Tibial nerve (tissue), 4 donors: ENCODE measurements at places on chromosomes 2 and 18.

DNA sequence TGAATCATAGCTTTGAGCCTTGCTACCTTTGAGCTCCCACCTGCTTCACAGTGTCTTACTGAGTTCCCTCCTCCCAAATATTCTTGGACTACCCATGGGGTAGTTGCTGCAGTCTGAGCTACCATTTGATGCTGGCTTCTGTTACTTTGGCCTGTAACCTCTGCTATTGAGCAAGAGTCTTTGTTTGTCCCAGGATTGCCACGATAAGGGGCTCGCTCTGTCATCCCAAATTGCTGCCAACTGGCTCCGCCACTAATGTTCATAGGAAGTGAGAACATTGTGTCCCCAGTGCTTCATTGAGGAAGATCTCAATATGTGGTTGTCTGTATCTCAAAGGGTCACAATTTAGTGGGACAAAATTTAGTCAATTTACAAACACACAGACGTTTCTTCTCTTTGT is 103.8 kb downstream of the TRIM43 start:
- peak; percentile 44 for DNase-seq

DNA sequence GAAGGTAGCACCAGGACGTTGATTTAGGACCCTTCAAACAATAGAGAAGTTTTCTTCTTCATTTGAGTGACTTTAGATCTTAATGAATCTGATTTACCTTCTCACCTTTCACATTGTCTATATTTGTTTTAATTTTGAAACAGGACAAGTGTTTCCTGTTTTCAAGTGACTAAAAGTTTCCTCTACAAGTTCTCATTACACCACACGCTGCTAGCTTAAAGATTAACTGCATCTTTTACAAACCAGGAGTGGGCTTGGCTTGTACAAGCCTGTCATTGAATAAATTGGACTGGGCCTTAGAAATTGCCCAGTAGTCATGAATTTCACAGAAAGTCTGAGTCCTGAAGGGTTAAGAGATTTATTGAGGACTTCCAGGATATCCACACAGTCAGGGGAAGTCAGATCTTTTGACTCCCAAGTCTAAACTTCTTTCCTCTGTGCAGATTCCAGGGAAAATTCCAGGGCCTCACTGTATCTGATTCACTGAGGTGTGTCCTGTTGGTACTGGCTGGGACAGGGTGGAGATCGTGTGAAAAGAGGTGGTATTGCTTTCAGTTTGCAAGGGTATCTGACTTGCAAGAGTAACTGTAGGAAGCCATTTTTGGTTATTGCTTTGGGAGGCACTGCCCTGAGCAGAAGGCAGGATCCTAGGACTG is 3.4 kb downstream of the SGPP2 start:
- DNase-seq = no peak

- DNase-seq = no peak
Observed at GRCh38 chr2:18372641-18373040, 187.8 kb downstream of the RDH14 start.

DNA sequence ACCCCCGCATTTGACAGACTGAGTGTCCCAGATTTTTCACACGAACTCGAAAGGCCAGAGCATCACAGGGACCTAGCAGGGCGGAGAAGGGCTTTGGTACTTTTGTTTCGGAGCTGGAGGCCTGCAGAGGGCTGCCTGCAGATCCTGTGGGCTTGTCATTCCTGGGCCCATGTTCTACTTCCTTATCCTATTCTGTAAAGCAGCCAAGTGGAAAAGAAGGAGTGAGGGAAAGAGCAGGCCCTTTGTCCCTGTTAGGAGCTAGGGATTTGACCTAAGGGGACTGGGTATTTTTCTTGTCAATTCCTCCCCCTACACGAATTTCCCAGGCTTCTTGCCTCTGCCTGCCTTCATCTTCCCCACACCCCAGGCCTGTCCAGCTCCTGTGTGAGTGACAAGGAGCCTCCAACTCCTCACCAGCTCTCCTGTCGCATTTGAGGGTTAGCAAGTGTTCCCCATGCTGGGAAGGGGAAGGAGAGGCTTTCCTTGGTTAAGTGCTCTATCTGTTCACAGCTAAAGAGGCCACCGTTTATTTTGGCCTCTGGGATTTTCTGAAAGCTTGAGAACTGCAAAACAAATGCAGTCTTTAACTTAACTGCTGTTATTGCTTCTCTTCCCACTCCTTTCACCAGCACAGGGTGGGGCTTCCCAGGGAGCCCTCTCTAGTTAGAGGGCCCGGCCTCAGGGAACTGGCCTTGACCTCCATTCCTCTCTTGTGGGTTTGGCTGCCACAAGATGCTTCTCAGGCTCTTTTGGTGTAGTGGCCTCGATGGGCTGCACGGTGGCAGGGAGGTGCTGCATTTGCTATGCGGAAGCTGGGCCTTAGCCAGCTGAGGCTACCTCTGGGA is 61.2 kb downstream of the SGPP2 start:
- no peak for DNase-seq

DNA sequence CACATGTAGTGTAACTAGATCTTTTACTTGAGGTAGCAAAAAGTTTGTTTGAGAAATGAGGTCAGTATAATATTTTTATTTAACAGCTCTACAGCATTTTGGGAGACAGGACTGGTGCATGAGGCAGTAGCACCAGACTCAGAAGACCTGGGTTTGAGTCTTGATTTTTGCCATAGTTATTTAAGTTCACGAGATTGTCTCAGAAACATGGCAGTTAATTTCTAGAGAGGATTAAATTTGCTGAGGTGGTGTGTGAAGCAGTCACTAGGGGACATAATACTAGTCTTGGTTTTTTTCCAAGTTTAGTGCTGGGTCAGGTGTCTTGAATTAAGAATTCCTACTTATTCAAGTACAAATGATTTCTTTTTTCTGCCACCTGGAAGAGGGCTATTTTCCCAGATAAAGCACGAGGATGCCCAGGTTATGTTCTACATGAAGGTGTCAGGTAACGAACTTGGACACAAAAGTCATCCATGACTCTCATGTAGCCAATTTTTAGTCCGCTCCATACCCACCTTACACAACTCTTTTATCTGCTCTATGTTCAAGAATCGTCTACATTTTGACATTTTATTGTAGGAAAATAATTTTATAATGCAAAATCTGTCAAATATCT is 1.4 kb downstream of the MARCHF7 start:
- DNase-seq = no peak

DNA sequence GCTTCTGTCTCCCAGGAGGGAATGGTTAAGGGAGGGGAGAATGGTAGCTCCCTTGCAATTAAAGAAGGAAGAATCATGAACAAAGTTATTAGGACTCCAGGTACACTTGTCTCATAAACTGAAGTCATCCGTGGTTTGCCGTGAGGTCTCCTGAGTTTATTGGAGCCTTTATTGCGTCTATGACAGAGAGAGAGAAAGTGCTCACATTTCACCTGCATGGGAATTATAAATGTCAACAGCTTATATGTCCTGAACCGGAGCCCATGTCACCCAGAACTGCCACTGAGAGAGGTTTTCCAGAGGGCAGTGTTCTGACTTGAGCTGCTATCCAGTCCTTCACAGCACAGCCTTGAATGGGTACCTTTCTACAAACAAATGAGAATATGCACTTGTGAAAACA is 104.3 kb downstream of the STPG4 start:
- DNase-seq = no peak

GRCh38 chr2:156797832-156798231 is 361.7 kb downstream of the GPD2 start:
- DNase-seq = no peak

DNA sequence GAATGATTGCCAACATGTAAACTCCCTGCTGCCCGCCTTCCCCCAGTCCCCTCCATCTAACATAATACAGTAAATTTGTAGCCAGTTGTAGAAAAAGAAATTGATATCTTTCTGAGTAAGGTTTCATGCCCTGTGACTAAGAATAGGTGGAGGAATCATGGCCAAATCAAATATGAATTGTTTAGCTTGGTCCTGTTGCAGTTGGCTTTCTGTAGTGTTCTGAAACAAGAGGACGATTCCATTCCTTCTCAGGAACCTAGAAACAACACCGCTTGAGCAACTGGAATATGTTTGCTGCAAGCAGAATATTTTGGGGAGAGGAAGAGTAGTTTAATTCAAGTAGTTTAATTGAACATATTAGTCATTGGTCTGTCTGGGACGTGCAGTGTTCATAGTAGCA is 7.0 kb upstream of the DRC1 start:
- no peak for DNase-seq

GRCh38 chr2:223523551-223524001 is 78.6 kb downstream of the SCG2 start:
- DNase-seq = no peak

GRCh38 chr2:69131983-69132675 is 119.2 kb downstream of the ANTXR1 start:
- no peak for DNase-seq

GRCh38 chr18:10015941-10016819 is 102.4 kb downstream of the VAPA start:
- DNase-seq = peak; percentile 30

DNA sequence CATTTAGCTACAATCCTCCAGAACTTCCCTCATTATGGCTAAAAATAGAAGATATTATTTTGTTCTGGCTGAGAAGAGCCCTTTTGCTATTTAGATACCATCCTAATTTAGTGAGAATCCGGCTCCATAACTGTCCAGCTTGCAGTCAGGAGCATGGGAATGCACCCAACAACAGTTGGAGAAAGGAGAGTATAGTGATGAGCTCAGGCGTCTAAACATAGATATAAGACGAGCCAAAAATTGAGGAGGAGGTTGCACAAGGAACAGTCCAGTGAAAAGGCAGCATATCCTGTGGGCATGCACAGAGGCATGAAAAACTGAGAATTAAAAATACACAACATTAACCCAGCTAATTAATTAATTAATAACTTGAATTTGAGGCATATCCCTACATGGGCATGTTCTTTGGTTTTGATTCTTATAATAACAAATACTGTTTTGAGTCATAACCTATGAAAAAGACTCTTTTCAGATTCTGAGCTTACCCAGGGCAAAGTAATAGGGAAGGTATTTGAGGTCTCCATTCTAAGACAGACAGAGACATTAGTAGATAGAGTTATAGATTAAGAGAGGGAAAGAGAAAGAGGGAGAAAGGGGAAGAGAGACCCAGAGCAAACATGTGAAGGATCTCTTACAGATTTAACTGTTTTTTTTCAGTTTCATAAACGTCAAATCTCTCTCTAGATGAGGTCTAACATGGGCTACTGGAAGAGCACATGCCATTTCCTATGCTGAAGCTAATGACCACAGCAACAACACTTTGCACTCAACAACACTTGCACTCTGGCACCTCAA is 311.2 kb downstream of the OSR1 start:
- no peak for DNase-seq

DNA sequence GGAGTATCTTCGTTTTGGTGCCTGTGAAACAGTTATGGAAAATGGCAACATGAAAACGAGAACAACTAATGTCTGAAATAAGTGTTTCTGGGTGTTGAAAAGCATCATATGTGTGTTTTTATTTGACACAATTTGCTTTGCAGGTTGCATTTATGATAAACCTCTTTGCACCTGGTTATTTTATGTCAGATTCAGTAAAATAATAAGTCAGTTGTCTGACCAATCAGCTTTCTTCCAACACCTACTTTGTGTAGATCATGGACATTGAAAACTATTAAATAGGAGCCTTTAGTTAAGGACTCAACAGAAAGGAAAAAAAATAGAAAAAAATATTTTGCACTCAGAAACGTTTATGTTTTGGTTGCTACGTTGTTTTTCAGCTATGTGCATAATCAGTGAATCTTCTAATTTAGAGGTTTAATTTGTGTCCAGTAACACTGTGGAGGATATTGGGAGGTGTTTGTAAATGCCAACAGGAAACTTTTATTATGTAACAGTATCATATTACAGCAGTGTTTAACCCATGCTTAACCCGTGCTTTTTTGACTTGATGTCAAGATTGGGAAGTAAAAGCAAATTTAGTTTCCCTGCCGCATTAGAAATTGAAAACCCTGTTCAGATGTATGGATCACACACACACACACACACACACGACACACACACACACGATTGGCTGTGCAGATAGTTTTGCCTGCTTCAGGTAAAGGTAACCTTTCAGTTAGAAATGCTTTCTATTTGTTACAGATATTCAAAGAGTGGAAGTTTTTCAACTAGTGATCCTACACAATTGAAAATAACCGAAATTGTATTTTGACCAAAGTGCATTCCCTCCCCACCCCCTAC is 2.6 kb downstream of the PKP4 start:
- no peak for DNase-seq

DNA sequence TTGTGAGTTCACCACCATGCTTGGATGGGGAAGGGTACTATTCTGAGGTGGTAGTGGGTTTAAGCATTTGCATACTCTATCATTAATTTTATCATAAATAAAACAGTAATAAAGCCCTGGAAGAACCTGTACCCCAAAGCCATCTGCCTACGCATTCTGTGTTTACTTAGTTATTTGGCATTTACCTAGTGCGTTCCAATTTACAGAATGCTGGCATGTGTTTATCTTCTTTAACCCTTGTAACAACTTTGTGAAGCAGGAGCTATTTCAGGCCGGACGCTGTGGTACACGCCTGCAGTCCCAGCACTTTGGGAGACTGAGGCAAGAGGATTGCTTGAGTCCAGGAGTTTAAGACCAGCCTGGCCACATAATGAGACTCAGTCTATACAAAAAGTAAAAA is 17.8 kb upstream of the ODC1 start:
- no peak for DNase-seq

DNA sequence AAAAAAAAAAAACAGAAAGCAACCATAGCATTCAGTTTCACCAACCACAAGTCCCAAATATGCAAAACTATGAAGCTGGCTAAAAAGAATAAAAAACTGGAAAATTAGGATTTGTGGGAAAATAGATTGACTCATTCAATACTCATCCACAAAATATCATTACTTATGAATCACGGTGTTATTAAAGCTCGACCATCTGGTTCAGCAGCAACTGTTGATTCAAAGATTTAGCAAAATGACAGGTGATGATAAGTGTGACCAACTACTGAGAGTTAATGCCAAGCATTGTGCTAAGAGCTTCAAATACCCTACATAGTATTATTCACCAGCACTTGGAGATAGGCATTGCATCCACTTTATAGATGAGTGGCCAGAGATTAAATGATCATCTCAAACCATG is 26.2 kb upstream of the XDH start:
- no peak for DNase-seq

GRCh38 chr2:232521959-232522622 is 1.9 kb downstream of the PRSS56 start:
- DNase-seq = peak; percentile 38

- DNase-seq = no peak
Observed at GRCh38 chr18:55790296-55790695, 202.3 kb upstream of the TCF4 start.

DNA sequence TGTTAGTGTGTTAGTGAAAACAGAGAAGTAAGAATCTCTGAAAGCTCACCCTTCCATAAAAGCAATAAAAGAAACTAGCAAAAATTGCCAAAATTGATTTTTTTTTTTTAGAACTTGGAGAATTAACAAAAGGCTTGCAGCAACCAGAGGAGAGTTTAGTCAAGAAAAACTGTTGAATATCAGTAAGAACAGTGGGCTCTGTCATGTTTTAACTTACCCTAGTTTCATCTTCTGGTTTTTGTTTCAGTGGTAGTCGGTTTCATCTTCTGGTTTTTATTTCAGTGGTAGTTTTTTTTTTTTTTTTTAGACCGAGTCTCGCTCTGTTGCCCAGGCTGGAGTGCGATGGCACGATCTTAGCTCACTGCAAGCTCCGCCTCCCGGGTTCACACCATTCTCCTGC is 580.9 kb downstream of the NYAP2 start:
- no peak for DNase-seq
